T-cell (primary cell): ENCODE measurements at places on chromosomes 5 and 9.

DNA sequence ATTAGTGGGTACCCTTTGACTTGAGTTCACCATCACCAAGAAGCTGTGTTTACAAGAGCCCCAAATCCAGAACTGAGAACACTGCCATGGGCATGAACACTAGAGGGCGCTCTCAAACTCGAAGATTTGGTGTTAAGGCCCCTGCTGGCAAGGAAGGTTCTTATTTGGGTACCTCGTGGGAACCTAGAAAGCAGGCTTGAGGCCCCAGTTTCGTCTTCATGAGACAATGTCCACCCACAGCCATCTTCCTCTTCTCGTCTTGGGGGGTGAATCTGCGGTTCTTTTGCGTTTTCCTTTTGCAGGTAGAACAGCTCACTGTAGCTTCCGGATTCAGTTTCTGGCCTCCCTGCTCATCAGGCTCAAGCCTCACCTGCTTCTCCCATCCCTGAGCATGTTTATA, 184.0 kb downstream of the SEMA5A start:
- no peak for DNase-seq

GRCh38 chr9:89592213-89592815, 12.5 kb upstream of the GADD45G start:
- no peak for DNase-seq

GRCh38 chr9:84387821-84388220, 47.3 kb upstream of the SLC28A3 start:
- DNase-seq, result no peak

- no peak for DNase-seq
Observed at GRCh38 chr5:60483050-60483449, 216.9 kb downstream of the DEPDC1B start.

- DNase-seq, result no peak
Observed at GRCh38 chr9:37480759-37481158, 5.0 kb upstream of the POLR1E start.

- no peak for DNase-seq
Observed at GRCh38 chr5:167001246-167001645, 1290.2 kb upstream of the WWC1 start.

DNA sequence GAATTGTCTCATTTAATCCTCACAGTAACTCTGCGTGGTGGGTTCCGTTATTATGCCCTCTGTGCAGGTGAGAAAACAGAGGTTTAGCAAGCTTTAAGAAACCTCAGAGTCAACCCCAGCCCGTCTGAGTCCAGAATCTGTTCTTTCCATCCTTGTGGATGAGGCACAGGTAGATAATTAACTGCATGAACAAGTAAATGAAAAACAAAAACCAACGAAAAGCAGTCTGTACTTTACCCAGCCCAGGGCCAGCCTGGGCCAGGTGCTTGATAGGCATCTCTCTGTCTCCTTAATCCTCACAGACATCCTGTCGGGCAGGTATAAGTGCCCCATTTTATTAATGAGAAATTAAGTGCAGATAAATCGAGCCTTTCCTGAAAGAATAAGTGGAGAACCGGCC, 25.3 kb upstream of the CXCL14 start:
- DNase-seq, result no peak

GRCh38 chr9:136975644-136976043, 1.7 kb upstream of the PTGDS start:
- DNase-seq, result peak; percentile 37

- DNase-seq, result no peak
Observed at GRCh38 chr9:98222885-98223691, 30.7 kb upstream of the CORO2A start.

DNA sequence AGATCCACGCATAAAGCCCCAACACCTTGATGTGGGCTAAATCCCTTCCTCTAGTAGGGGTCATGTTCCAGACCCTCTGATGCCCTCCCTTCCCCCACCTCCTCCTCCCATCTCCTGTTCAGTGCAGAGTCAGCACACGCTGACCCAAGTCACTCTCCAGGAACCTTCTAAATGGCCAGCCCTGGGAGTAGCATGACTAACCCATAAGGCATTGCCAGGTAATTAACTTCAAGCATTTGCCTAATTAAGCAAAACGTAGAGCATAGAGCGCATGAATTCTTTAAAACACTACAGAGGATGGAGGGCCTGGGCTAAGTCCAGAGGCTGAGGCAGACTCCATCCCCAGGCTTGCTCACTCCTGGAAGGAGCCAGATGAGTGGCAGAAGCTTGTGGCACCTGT, 276.3 kb upstream of the MSX2 start:
- no peak for DNase-seq

DNA sequence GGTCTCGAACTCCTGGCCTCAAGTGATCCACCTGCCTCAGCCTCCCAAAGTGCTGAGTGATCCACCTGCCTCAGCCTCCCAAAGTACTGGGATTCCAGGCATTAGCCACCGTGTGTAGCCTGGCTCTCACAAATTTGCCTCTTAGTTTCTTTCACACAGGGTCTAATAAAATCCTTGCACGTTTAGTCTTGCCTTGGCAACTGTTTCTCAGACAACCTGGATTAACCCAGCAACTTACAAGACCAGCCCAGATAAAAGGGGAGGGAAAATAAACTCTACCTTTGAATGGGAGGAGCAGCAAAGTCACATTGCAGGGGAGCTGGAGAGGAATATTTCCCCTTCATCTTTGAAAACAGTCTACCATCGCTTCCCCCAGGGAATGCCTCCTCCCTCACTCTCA, 29.3 kb upstream of the GNA14 start:
- no peak for DNase-seq

GRCh38 chr5:118628660-118629354, 359.5 kb downstream of the DTWD2 start:
- DNase-seq, result no peak

DNA sequence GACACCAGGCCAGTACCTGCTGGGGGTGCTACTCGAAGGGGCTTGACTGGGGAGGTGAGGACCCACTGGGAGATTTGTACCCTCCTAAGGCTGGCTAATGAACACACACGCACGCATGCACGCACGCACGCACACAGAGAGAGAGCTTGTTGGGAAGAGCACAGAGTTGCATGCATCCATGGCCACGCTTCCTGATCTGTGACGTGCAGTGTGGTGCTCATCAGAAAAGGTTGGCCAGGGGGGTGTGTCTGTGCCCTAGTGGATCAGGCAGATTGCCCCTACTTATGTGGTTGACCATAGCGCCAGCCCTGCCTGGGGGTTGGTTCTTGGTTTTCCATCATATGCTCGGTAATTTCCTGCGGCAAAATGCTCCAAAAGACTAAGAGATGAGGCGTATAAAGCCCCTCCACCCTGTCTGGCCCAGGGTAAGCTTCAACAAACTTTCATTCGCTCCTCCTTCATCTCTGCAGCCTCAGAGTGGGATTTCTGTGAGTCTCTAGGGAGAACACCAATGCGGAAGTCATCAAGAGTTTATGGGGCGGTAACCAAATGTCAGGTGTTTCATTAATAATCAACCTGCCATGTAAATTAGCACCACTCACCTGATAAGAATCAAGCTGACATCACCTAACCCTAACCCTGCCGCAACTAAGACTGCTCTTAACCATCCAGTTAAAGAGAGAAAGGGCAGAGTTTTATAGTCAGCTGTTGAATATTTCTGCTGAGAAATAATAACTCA, 8.0 kb upstream of the GFI1B start:
- DNase-seq, result no peak

- DNase-seq, result no peak
Observed at GRCh38 chr5:93532370-93532769, 48.6 kb downstream of the NR2F1-AS1 start.

GRCh38 chr5:50995285-50995942, 329.0 kb downstream of the PARP8 start:
- no peak for DNase-seq

GRCh38 chr9:20512636-20513035, 109.7 kb downstream of the MLLT3 start:
- no peak for DNase-seq

- no peak for DNase-seq
Observed at GRCh38 chr9:115349542-115349941, 231.6 kb upstream of the TNC start.

DNA sequence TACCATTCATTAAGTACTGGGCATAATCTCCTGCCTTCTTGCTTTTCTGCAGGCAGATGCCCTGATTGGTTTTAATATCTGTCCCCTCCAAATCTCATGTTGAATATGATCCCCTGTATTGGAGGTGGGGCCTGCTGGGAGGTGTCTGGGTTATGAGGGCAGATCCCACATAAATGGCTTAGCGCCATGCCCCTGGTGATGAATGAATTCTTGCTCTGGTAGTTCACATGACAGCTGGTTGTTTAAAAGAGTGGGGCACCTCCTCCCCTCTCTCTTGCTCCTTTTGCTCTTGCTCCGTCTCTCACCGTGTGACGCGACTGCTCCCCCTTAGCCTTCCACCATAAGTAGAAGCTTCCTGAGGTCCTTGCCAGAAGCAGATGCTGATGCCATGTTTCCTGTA, 564.0 kb upstream of the BRINP1 start:
- DNase-seq, result no peak

DNA sequence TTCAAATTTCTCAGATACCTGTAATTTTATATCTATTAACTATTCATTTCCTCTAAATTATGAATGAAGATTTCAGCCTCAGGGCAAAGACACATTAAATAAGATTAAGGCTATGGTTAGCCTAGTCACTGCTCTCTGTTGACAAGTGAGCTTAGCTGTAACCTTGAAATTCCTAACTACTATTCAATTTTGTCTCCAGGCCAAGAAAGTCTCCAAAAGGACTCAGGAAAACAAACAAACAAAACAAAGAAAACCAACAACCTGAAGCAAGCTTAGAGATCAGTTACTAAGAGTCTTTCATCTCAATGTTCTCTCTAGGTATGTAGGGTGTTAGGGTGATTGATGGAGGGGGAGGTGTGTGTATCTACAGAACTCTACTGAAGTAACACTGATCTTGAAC, 9.6 kb upstream of the CTNNAL1 start:
- no peak for DNase-seq

DNA sequence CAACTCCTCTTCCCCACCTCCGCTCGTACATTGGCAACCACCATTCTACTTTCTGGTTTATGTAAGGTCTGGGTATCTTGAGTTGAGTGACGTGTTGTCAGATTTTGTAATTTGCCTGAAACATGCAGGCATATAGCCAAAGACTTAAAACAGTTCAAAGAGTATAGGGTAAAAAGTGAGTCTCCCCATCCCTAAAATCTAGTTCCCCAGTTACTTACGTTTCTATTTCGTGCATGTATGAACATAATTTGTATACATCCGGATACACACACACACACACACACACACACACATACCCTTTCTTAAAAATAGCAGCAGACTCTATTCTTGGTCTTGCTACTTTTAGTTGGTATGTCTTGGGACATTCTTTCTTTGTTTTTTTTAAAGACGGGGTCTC, 915 bp downstream of the HSDL2 start:
- no peak for DNase-seq
